ENCODE measurements at places on chromosomes 2 and 18.

- DNase-seq: no peak
Observed at GRCh38 chr2:165425556-165425955, 43.9 kb upstream of the CSRNP3 start.

- no peak for DNase-seq
Observed at GRCh38 chr2:120791962-120792297, 56.3 kb downstream of the GLI2 start.

- no peak for DNase-seq
Observed at GRCh38 chr2:188582211-188582610, 290.5 kb downstream of the GULP1 start.

GRCh38 chr2:170779304-170779703, 9.1 kb downstream of the ERICH2 start:
- no peak for DNase-seq

DNA sequence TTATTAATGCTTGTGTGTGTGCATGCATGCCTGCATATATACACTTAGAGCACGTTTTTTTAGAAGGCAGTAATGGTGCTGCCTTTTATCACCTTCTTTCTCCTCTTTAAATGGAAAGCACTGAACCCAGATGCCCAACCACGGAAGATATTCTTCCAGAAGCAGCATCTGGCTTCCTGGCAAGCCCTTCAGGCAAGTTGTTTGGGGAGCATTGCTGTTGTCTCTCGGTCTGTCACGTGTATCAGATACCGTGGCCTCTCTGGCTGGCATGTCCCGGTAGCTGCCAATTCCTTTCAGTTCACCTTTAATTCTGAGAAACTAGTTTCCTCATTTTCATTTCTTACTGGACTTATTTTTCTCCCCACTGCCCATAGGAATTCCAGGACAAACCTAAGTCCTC, 587.8 kb downstream of the ARHGAP15 start:
- no peak for DNase-seq

DNA sequence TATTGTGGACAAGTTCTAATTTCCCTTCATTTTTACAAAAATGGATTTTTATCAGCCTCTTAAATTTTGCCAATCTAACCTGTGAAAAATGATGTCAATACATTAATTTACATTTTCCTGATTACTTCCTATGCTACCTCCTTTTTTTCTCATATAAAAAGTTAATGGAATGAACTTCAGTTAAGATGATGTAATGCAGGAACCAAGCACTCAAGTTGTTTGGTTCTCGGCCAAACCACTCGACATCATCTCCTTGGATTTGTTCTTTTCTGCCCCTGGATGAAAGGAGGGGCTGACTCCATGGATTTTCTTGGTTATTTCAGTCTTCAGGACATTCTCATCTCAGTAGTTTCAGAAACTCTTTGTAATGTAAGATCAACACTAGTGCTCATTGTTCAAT, 253.1 kb upstream of the NXPH2 start:
- no peak for DNase-seq

- DNase-seq: peak; percentile 54
Observed at GRCh38 chr2:110748489-110748867, 16.1 kb downstream of the ACOXL start.

- no peak for DNase-seq
Observed at GRCh38 chr2:61423714-61424113, 47.2 kb downstream of the USP34 start.

DNA sequence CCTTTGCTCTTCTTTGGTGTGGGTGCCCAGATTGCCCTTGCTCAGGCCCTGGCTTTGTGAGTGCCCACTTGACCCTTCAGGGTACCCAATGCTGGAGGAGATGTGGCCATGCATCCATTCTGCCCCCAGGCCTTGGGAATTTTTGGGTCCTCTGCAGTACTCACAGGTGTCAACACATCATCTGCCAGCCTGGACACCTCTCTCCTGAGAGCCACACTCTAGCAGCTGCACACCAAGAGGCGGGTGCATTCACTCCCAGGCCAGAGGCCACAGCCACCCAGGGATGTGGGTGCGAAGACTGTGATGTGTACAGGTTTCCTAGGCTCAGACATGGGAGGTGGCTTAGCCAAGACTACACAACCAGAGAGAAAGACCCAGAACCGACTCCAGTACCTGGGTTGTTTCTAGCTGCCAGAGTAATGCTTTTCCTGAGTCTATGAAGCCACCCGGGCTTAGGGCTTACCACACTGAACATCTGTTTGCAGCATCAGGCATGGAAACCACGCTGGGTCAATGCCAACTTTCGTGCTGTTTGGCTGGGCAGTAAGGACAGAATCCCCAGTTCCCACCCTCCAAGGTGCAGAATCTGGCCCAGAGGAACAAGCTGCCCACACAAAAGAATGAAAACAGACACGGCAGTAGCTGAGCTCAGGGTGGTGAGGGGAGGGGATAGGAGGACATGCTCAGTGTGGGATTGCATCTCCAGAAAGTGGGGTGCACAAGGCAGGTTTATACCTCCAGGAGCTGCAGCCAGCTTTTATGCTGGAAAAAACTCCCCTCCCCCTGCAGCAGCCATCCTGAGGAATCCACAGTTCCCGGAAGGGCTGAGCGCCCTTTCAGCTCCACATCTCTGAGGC, 40.1 kb downstream of the KCNF1 start:
- no peak for DNase-seq

- DNase-seq: peak; percentile 8
Observed at GRCh38 chr2:187658952-187659525, 104.8 kb upstream of the TFPI start.

DNA sequence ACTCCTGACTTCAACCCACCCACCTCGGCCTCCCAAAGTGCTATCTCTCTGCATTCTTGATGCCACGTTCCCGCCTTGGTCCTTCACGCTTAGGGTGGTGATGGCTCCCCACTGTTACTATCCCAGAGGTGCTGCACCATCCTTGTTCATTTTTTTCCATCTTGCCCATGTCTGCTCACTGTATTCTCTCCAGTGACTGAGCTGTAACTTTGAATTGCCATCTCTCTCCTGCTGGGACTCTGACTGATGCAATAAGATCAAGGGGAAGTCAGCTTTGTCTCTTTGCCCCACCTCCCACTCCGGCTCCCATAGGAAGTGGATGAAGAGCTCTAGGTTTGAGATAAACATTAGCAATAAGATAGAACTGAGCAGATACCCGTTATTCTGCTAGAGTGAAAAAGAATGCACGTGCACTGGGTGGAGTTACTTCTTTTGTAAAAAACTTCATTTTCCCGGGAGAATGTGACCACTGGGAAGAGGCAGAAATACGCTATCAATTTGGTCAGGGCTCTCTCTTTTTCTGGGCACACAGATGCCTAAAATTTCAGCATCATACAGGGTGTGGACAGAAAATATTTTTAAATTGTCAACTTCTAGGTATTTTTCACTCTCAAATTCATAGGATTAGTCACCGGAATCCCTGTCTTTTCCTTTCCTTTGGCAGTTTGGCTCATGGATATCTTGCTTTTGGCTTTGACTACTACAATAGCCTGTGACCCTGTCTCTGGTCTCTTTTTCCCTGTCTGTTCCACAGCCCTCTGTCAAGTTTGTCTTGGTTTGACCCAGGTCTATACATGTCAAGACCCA, 105.4 kb downstream of the POLR1A start:
- no peak for DNase-seq

GRCh38 chr2:68352651-68353391, 12.3 kb upstream of the PLEK start:
- no peak for DNase-seq

- DNase-seq: no peak
Observed at GRCh38 chr2:3129867-3130266, 247.8 kb downstream of the EIPR1 start.

DNA sequence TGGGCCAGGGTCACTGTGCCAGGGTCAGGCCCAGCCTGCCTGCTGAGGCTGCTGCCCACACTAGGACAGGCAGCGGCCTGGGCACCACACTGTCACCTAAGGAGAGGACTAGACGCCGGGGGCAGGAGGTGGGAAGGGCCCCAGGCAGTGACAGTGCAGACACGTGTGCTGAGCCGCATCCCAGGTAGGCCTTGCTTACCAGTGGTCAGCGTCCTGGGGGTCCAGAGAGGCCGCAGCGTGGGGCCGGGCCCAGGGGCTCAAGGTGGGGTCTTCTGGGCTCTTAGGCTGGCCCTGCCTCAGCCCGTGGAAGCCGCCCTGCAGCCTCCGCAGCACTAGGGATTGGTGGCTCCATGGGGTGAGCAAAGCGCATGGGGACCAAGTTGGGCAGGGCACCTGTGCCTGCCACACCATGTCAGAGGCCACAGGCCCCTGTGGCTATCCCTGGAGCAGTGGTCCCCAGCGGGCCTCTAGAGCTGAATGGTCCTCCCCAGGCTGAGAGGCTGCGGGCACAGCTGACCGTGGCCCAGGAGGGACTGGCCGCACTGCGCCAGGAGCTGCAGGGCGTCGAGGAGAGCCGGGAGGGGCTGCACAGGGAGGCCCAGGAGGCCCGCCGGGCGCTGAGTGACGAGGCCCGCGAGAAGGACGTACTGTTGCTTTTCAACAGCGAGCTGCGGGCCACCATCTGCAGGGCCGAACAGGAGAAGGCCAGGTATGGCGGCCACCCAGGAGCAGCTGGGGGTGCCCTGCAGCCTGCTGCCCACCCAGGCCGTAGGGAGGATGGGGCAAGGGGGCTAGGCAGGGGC, 35.2 kb upstream of the SNED1 start:
- no peak for DNase-seq

DNA sequence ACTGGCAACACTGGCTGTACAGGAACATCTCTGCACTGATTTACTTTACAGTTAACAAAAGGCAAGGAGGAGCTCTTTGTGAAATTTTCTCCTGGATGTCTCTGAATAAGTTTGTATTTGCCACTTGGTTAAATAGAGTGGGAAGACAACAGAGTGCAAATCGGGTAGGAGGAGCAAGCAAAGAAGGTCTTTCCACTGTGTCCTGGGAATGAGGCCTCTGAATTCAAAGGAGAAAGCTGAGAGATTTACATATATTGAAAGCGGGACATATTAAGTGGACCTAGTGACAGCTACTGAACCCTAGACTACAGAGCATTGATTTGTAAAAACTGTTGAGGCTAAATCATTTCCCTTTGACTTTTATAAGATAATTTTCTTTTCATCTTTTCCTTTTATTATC, 117.4 kb upstream of the CHRNA1 start:
- peak; percentile 53 for DNase-seq

DNA sequence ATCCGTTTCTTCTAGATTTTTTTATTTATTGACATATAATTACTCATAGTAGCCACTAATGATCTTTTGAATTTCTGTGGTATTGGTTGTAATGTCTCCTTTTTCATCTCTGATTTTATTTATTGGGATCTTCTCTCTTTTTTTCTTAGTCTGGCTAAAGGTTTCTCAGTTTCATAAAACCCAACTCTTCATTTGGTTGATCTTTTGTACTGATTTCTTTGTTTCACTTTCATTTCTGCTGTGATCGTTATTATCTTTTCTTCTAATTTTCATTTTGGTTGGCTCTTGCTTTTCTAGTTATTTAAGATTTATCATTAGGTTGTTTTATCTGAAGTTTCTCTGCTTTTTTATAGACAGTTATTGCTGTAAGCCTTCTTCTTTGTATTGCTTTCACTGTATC, 463.6 kb upstream of the CRIM1 start:
- DNase-seq: no peak

- DNase-seq: no peak
Observed at GRCh38 chr2:135299658-135300244, 231.3 kb downstream of the ZRANB3 start.

- DNase-seq: no peak
Observed at GRCh38 chr2:233436691-233437438, 82.6 kb downstream of the DGKD start.

Data from NCI-H526 (cell line).